ENCODE measurements at places on chromosomes 6 and 20.

DNA sequence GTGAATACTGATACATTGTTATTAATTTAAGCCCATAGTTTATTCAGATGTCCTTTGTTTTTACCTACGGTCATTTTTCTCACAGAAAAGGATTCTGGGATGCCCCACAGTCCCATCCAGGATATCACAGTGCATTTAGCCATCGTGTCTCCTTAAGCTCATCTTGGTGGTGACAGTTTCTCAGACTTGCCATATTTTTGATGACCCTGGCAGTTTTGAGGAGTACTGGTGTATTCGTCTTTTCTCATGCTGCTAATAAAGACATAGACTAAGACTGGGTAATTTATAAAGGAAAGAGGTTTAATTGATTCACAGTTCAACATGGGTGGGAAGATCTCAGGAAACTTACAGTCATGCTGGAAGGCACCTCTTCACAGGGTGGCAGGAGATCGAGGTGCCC is 295.9 kb upstream of the CDH4 start:
- no peak for DNase-seq

GRCh38 chr20:9389346-9389745 is 125.0 kb upstream of the LAMP5 start:
- DNase-seq, result no peak

DNA sequence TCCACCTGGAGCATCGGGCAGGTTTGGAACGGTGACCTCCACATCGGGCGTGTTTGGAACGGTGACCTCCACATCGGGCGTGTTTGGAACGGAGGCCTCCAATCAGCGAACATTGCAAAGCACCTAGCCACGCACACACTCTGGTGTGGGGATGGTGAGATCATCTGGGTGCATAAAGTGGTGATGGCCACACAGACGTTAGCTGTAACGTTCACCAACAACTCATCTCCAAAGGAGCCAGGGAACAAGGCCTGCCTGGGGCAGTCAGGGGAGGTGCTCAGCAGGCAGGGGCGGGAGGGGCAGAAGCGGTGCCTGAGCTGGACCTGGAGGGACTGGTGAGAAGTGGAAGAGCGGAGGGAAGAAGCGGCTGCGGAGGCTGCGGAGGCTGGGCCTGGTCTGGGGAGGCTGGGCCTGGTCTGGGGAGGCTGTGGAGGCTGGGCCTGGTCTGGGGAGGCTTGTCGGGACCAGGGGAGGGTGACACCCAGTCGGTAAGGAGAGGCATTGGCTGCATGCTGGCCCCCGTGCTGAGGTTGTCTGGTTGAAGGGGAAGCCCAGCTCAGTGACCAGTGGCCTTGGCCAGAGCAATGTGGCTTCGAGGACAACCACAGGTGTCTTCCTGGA is 89.9 kb downstream of the PSMB1 start:
- no peak for DNase-seq

GRCh38 chr20:50415021-50415515 is 95.1 kb upstream of the PTPN1 start:
- DNase-seq, result no peak

DNA sequence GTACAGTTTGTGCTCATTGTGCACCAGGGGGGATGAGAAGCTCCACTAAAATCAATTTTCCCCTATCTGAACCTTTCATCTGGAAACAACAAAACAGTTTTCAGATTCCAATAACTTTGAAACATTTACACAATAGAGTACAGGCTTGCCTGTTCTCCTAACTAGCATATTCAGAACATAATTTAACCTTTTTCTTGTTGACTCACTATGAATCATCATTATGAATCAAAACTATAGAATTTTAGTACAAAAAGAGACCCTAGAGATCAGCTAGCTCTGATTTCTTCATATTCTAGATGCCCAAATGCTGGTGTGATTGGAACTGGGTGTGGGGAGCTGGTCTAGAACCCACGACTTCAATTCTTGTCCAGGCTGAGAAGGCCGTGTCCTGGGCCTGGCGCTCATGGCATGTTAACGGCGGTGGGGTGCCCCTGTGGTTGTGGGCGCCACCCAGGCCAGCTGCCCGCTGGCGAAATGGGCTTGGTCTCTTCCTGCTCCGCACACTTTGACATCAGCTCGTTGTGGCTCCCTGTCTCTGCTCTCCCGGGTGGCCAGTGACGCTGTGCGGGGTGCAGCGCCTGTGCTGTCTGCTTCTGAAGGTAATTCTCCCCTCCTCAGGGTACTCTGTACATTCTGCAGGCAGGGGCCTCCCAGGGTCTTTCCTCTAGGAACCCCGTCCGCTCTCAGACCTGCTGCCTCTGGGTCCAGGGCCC is 29.9 kb upstream of the AGPAT4 start:
- DNase-seq, result no peak

- no peak for DNase-seq
Observed at GRCh38 chr6:31575335-31575901, at the start of gene TNF. TSS of gene TNF (plus strand) at chr6:31575565. CDS start at chr6:31575742, 177 bp downstream.

DNA sequence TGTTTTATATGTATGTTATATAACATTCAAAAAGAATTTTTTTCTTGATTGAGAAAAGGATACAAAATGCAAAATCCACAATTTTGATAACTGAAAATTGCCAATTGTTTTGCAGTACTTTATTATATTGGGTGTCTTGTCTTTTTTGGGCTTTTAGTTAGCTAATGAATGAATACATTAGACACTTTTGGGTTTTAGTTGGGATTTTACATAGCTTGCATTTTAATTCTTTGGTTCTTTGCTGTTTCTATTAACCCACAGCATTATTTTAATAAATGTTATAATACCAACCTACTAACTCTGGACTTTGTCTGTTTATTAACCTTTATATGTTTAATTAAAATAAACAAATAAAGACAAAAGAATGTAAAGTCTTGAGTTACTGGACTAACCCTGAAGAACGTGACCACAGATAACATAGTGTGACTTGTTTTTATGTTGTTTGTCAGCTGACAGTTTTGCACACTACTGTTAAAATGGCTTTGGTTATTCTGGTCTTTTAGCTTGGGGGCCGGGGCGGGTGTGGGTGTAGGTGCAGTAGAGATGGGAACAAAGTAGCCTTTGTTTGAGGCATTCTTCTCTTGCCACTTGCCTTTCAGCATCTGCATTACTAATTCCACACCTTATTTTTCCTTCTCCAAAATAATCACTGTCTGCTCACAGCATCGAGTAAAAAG is 159.1 kb downstream of the QKI start:
- no peak for DNase-seq

DNA sequence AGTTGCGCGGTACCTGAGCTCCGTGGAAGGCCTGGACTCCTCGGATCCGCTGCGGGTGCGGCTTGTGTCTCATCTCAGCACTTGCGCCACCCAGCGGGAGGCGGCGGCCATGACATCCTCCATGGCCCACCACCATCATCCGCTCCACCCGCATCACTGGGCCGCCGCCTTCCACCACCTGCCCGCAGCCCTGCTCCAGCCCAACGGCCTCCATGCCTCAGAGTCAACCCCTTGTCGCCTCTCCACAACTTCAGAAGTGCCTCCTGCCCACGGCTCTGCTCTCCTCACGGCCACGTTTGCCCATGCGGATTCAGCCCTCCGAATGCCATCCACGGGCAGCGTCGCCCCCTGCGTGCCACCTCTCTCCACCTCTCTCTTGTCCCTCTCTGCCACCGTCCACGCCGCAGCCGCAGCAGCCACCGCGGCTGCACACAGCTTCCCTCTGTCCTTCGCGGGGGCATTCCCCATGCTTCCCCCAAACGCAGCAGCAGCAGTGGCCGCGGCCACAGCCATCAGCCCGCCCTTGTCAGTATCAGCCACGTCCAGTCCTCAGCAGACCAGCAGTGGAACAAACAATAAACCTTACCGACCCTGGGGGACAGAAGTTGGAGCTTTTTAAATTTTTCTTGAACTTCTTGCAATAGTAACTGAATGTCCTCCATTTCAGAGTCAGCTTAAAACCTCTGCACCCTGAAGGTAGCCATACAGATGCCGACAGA is 9.9 kb downstream of the HEY2 start:
- no peak for DNase-seq

- DNase-seq, result no peak
Observed at GRCh38 chr6:42332916-42333315, 115.3 kb upstream of the MRPS10 start.

DNA sequence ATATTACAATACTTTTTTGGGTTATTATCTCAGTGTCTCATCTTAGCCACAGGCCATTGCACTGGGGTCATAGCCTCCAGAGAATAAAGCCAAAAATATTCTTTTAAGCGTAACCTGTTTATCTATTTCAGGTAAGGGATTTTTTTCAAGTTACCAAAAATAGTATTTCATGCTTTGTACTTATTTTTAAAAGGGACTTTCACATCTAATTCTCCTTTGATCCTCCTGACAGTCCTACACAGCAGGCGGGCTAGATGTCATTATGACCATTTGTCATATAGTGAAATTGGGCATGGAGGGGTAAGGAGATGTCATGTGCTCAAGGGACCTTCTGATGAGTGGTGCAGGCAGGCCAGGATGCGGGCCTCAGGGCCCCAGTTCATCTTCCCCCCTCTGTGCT is 68.9 kb downstream of the TBC1D7 start:
- DNase-seq, result no peak

DNA sequence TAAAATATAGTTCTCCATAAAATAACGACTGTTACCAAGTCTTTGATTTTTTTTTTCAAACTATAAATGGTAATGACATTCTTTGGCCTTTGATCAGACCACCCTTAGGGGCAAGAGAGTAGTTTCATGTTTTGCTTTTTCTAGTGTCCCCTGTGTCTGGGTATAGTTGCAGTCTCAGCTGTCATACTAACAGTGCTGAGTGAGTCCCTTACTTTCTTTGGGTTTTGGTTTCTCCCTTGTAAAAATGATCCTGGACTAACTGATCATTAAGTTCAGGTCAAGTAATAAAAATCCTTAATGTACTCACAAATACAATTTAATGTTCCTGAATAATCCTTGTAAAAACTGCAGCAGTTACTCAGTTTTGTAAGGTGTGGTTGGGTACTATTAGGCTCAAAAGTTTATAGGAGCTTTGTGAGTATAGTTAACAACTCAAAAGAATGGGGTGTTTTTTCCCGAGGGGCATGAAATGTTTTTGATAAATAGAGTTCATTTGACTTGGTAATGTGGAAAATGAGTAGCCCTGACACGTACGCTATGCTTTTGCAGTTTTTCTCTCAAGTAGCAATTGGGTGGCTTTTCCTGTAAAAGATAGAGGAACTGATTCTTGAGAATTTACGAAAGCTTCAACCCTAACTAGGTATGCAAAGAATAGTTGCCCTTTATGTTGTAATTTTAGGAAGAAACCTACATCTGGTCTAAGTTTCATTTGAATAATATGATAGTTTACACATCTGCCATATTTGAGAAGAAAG is 6.2 kb downstream of the PTPN1 start:
- DNase-seq, result no peak

- no peak for DNase-seq
Observed at GRCh38 chr6:16146028-16146427, 17.1 kb downstream of the MYLIP start.

- no peak for DNase-seq
Observed at GRCh38 chr6:129704708-129705107, 5.3 kb downstream of the ARHGAP18 start.

DNA sequence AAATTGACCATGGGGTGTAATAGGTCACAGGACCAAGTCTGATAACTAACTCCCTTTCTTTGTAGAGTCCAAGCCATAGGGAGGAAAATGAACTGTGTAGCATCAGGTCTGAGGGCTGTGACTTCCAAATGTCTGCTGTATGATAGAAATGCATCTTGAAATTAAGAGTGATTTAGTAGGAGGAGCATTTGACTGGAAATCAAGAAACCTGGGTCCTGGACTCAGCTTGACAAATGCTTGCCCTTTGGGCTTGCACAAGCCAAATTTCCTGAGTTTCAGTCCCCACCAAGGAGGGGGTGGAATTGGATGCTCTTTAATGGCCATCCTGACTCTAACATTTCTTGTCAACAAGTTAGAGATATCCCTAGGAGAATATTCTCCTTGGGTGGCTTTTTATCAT is 187.0 kb downstream of the PDE7B start:
- no peak for DNase-seq

GRCh38 chr6:3801960-3802359 is 47.2 kb upstream of the FAM50B start:
- DNase-seq, result no peak

DNA sequence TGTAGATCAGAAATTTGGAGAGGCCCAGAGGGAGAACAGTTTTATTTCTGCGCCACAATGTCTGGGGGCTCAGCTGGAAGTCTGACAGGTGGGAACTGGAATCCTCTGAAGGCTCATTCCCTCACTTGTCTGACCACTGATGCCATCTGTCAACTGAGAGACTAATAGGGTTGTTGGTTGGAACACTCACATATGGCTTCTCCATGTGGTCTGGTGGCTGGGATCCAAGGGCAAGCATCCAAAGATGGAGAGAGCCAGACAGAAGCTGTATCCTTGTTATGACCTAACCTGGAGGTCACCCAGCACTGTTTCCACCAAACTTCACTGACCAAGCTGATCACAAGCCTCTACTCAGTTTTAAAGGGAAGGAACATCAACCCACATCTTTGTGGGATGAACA is 117.9 kb upstream of the AKAP12 start:
- no peak for DNase-seq

GRCh38 chr6:169915769-169916550 is 164.5 kb downstream of the ERMARD start:
- no peak for DNase-seq

DNA sequence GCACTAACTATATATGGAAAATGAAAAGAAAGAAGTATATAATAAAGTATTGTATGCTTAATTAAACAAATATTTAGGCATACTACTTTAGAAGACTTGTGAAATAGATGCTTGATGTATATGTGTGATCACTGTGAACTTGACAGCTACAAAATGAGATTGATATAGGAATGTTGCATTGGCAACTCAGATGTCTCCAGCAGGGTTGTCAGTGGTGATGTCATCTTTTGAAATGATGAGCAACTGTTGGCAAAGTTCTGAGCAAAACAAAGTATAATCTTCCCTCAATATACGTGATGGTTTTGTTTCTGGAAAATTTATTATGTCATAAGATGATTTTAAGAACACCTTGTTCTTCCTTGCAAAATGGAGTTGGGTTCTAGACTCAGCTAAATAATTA is 133.8 kb downstream of the ARID1B start:
- DNase-seq, result no peak

DNA sequence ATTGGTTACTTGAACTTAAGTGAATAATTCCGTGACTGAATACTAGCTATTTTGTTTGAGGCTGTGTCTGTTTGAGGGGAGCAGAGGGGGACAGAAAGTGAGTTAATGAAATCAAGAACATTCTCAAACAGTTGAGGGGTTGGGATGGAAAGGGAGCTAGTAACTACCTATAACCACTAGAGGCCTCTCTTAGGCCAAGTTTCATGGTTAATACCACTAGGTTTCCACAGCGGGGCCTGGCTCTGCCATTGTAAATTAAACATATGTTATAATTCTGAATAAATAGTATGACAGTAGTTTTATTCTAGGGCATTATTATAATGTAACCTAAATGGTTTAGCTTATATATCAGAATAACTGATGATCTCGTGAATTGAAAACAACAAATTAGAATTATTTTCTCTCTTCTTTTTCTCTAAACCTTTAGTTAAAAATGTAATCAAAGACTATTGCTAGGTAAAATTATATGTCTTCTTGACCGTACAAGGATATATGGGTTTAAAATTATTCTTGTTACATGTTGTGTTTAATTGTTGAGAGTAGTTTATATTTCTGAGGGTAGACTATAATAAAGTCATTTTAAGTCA is 108.1 kb downstream of the BCKDHB start:
- no peak for DNase-seq

GRCh38 chr6:157158897-157159296 is 164.4 kb downstream of the TMEM242 start:
- DNase-seq, result no peak

Data from esophagus squamous epithelium (tissue), 5 donors.